ENCODE measurements at places on chromosomes 11 and 22.
A peak's percentile ranks its signal among the peaks of the same experiment; 100 is the strongest.

DNA sequence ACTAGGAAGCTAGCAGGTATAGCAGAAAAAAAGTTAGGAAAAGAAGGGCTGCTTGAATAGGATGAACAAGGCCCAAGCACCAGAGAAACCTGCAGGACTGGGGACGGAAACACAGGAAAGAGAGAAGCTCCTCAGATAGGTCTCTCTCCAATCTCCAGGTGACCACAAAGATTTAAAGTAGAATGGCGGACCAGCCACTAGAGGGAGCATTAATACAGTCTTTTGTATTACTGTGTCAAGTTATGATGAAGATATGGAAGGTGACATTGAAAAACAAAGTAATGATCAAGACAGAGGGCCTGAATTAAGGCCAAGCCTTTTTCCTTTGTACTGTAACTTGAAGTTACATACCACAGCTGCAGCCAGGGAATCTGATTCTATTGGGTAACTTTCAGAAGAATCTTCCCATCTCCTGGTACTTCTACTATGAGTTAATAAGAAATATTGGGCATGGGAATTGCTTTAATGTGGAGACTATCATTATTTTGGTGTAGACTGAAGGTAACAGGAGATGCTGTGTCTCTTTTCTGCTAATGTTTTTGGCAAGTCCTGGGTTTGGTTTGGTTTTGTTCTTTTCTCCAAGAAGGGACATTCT lies 33.8 kb downstream of the OR2AG2 start:
- peak; percentile 74 for DNase-seq

GRCh38 chr11:76623884-76624419 lies 46.6 kb downstream of the LRRC32 start:
- DNase-seq: no peak

- DNase-seq: no peak
These were observed 15.9 kb upstream of the GRAMD4 start for GRCh38 chr22:46604306-46604690.

DNA sequence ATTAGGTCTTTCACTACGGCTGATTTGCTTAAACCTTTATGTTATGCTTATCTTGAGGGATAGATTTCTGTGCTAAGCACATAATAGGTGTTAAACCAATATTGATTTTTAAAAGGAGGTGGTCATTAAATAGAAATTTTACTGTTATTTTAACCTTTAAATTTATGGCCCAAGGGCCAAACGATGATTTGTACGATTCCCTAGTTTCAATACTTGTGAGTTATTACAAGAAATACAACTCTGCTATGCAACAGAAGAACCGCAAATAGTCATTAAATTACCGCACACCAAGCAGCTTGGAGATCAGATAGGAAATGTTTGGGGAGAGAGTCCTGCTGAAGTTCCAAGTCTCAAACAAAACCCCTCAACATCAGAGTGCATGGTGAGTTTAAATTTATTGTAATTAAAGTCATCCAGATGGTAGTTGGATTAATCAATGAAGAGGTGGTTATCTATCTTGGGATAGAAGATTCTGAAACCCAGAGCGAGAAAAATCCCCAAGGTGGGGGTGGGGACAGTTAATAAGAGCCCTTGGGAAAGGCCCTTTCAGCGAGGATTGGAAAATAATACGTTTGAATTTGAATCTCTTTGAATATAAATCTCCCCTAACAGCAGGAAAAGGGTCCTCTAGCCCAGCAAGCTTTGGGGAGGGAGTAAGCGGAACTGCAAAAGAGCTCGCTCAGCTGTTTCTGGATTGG lies 805 bp upstream of the QSER1 start:
- DNase-seq: peak; percentile 31

- DNase-seq: no peak
These were observed 1.2 kb downstream of the NOX4 start for GRCh38 chr11:89489930-89490329.

DNA sequence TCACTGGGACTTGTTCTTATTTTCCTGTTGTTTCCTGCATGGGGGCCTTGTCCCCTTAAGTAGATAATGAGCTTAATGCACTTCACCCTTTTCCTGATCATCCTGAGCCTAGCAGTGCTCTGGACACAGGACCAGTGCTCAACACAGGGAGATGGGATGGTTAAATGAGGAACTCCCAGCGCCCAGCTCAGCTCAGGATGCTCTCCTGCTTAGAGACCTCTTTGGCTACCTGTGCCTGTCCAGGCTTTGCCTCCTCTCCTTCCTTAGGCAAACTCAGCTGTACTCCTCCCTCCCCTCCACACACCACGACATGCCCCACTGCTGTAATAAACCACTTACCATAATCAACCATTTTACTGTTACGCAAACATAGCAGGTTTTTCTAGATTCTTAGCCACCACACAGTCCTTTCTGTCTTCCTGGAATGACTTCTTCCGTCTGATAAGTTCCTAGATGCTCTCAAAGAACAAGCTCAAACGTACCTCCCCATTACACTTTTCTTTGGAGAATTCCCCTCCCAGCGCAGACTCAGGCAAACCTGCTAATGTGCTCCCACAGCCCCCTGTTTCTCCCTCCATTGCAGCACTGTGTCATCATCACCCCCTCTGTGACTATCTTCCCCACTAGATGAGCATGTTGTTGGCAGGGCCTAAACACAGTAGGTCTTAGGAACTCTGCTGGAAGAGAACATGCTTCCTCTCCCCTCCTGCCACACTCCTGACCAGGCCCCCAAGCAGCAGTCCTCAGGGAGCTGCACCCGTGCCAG lies 113.6 kb downstream of the MICAL2 start:
- DNase-seq: peak; percentile 64

- no peak for DNase-seq
These were observed 2.1 kb downstream of the FNBP4 start for GRCh38 chr11:47765086-47765485.

DNA sequence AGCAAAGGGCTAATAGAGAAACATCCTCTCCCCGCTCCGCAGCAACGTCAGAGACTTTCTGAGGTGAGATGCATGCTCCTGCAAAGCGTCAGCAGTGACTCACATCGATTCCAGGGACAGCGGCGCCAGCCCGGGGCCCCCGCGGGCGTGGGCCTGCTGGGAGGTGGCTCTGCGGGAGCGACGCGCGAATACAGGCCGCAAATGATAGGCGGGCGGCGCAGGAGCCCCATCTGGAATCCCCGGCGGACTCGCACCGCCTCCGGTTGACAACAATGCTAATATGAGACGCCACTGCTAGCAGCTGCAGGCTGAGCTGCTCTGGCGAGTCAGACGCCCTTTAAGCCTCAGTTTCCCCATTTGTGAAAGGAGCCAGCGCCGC lies 557 bp downstream of the RANGAP1 start:
- peak; percentile 87 for DNase-seq

GRCh38 chr22:23204125-23204488 lies 23.8 kb downstream of the BCR start:
- no peak for DNase-seq

- DNase-seq: peak; percentile 46
These were observed 43.5 kb downstream of the CD44 start for GRCh38 chr11:35182317-35182939.

DNA sequence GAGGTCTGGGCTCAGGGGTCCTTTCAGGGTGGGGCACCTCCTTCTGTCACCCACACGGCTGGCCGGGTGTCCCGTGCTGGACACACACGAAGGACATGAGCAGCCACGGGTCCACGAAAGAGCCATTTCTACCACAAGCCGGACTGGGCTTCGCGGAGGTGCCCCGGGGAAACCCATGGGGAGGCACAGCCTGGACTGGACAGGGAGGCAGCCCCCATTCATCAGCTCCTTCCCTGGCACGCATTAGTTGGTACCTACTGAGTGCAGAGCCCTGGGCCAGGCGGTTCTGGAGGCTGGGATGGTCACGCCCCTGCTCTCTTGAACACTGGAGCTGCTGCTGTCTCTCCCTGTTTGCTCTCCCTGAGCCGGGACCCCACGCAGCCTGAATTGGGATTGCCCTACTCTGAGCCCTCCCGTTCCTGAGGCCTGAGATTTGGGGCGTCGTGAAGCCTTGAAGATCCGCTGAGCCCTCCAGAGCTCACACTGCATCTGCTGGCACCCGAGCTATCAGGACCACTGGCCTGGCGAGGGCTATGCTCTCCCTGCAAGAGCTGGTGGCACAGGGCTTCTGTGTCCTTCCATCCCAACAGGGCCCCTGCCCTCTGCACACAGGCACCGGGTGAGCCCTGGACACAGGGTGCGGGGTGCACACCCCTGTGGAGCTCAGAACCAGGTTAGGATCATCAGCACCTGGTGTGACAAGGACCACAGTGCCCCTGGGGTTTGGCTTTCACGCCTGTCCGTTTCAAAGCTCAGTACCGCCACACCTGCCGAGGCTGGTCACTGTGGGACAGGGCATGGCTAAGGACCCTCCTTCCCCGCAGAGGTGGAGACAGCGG lies 84.6 kb downstream of the MYEOV start:
- DNase-seq: no peak

DNA sequence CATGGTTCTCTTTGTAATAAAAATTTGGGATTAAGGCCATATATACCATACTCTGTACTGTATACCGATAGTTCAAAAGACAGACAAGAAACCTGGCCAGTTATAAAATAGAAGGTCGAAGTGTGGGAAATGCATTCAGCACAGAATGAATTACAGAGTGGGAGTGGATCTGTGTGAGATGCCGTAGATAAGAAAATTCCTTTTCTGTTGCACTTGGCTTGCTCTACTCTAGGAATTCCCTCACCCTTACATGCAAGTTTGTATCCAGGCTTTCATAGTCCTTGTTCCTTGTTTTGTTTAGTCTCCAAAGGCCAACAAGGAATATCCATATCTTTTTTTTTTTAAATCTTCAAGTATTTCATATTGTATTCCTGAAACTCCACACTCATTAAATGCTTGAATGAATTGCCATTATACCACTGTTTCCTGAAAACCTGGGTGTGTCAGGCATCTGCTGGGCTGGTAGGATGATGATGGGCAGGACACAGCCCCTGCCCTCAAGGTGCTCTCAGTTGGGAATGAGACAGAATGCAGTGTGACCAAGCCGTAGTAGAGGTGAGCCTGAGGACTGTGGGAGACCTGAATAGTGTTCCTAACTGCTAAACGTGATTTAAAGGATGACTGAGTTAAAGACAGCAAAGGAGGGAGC lies 53.5 kb downstream of the TEAD1 start:
- no peak for DNase-seq

GRCh38 chr11:57315491-57315890 lies 9.3 kb downstream of the TNKS1BP1 start:
- DNase-seq: no peak

- peak; percentile 89 for DNase-seq
These were observed 113.8 kb downstream of the RBFOX2 start for GRCh38 chr22:35914665-35915476.

- DNase-seq: peak; percentile 41
These were observed 737 bp downstream of the RBM4 start for GRCh38 chr11:66639066-66639813.
